Activated CD4-positive, alpha-beta T cell treated with anti-CD3 and anti-CD28 coated beads, Interleukin-2, amount 50 U/mL, for 1 hour (primary cell): ENCODE measurements at places on chromosomes 7 and 10.

GRCh38 chr7:131013716-131014115, 279.7 kb upstream of the KLF14 start:
- no peak for DNase-seq

GRCh38 chr10:4595719-4596319, 230.2 kb upstream of the AKR1E2 start:
- DNase-seq = no peak

GRCh38 chr7:46175221-46175620, 254.1 kb upstream of the IGFBP3 start:
- DNase-seq = no peak

DNA sequence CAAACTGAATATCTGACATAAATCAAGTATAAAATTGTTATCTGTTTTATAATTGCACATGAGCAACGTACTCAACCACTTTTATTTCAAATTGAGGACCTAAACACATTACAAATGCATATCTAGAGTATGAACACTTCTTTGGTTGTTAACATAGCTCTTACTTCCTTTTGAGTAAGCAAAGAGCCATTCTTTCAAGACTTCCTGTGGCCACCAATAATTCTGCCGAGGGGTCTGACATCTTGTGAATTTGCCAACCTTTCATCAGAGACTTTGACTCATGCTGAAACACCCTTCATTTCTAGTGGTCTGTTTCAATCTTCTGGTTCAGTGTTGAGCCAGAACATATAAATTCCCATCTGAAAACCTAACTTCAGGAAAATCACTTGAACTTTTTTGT, 59.4 kb downstream of the CDK14 start:
- DNase-seq = no peak

- no peak for DNase-seq
Observed at GRCh38 chr7:137913985-137914384, 67.2 kb upstream of the DGKI start.

DNA sequence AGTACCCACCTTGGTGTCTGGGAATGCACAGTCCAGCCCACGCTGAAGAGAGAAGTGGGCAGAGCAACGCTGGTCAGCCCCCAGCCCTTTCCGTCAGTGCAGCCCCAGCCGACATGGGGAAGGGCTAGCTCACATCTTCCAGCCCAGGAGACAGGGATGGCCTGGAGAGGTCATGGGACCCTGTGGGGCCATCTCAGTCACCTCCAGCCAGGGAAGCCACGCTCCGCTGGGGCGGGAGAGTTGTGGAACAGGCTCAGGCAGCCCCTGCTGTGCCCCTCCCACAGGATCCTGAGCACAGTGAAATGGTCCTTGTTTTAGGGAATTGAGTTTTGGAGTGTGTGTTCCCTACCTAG, 85.1 kb downstream of the PAXIP1 start:
- no peak for DNase-seq

DNA sequence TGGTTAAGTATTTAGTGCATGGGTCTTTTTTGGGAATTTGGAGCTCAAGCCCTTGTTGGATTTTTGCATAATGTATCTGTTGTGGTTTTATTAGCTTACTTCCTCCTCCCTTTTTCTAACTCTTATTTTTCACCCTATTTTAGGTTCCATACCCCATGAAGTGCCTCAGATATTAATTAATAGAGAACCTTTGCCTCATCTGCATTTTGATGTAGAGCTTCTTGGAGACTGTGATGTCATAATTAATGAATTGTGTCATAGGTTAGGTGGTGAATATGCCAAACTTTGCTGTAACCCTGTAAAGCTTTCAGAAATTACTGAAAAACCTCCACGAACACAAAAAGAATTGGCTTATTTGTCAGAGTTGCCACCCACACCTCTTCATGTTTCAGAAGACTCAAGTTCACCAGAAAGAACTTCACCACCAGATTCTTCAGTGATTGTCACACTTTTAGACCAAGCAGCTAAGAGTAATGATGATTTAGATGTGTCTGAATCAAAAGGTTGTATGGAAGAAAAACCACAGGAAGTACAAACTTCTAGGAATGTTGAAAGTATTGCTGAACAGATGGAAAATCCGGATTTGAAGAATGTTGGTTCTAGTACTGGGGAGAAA, 28.0 kb downstream of the SIRT1 start:
- no peak for DNase-seq

DNA sequence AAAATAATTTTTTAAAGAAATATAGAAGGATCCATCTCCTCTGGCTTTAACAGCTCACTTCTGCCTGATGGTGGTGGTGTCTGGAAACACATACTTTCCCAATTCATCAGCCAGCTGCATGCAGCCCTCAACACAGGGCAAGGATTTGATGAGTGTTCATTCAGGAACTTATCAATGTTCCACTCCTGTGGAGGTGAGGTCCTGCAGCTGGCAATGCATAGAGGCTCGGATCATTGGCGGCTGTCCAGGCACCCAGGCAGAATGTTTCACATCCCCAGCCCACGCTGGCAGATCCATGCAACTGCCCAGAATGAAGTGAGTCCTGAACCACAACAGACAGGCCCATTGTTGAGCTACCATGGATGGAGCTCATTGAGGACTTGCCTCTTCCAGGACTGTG, 55.2 kb upstream of the KCNMA1 start:
- DNase-seq = no peak

GRCh38 chr10:20254078-20254477, 437.8 kb downstream of the PLXDC2 start:
- DNase-seq = no peak

DNA sequence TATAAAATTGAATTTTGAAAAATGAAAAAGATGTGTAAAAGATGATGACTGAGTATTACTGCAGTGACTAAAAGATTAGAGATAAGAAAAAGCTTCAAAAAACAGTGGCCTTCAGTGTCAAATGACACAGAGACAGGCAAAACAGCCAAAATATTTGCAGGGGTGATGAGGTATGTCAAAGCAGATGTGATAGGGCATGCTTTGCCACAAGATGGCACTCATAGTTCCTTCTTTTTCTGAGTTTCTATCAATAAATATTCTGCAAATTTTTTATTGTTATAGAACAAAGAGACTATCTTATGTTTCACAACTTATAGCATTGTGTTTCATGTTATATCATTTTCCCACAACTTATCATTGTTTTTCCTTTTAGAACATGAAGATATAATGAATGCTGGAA, 344.1 kb upstream of the HPS1 start:
- DNase-seq = no peak

GRCh38 chr10:12547301-12547771, 198.0 kb downstream of the CAMK1D start:
- DNase-seq = no peak

DNA sequence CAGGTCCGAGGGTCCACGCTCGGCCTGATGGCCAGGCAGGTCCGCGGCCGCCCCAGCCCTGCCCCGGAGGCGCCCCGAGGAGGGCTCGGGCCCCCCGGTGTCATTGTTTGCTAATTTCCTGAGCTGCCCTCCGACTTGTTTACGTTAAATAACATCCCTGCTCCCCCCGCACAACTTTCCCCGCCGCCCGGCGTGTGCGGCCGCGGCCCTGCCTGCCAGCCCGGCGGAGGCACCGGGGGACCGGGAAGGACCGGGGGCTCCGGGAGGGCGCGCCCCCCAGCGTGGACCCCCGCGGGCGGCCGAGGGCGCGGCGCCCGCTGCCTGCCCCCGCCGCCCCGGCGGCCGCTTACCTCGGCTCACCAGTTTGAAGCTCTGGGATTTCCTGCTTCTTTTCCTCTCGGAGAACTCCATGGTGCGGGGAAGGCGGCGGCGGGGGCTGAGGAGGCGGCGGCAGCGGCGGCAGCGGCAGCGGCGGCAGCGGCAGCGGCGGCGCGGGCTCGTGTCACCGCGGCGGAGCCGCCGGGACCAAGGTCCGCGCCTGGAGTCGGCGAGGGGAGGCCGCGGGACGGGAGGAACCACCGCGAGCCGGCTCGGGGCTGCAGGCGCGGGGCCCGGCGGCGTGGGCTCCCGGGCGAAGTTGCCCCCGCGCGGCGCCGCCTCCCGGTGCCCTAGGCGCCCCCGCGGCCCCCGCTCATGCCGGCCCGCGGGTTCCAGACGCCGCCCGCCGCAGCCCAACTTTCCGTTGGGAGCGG, 515 bp downstream of the BEND7 start:
- DNase-seq = no peak

- DNase-seq = no peak
Observed at GRCh38 chr7:76267894-76268183, 34.6 kb upstream of the HSPB1 start.

GRCh38 chr7:43771573-43771972, 13.1 kb downstream of the BLVRA start:
- no peak for DNase-seq

GRCh38 chr7:21317966-21318915, 109.6 kb upstream of the SP4 start:
- no peak for DNase-seq

GRCh38 chr7:129013048-129013724, 41.7 kb downstream of the TNPO3 start:
- DNase-seq = no peak
